ENCODE measurements at places on chromosomes 2 and 18. TPM values are rescaled to one million over a fixed set of nuclear protein-coding genes. Genes with fewer than 3 reads are reported as not detected.

YWHAQ gene
- total RNA-seq, result 130 TPM

GYPC gene
- total RNA-seq, result 559 TPM

WDCP gene
- 6.3 TPM for total RNA-seq

CD302 gene
- total RNA-seq, result 13.1 TPM

MRO gene
- total RNA-seq, result not detected

CDH20 gene
- total RNA-seq, result 0.11 TPM

MC5R gene
- total RNA-seq, result not detected

GPATCH11 gene
- 5.1 TPM for total RNA-seq

STON1 gene
- 2.3 TPM for total RNA-seq

LAMA1 gene
- total RNA-seq, result 0.22 TPM

TEX44 gene
- total RNA-seq, result not detected

ANAPC1 gene
- 66.6 TPM for total RNA-seq

PRKCE gene
- total RNA-seq, result 18.0 TPM

APCDD1 gene
- total RNA-seq, result not detected

MC4R gene
- total RNA-seq, result not detected

LNPK gene
- 5.8 TPM for total RNA-seq

MPP4 gene
- 0.22 TPM for total RNA-seq

AFF3 gene
- total RNA-seq, result not detected

DUSP2 gene
- total RNA-seq, result 1.2 TPM

UGT1A10 gene
- not detected for total RNA-seq

DSG3 gene
- not detected for total RNA-seq

RRM2 gene
- total RNA-seq, result 6.4 TPM

KYNU gene
- not detected for total RNA-seq

RAMP1 gene
- total RNA-seq, result not detected

CD207 gene
- total RNA-seq, result 0.11 TPM

PROKR1 gene
- not detected for total RNA-seq

PPP1R7 gene
- 73.9 TPM for total RNA-seq

RUFY4 gene
- total RNA-seq, result not detected

OXER1 gene
- total RNA-seq, result not detected

NETO1 gene
- not detected for total RNA-seq

GALNT13 gene
- under 0.01 TPM for total RNA-seq

IL1RN gene
- not detected for total RNA-seq

NPC1 gene
- total RNA-seq, result 19.2 TPM

SPTBN1 gene
- 889 TPM for total RNA-seq

LYG1 gene
- 0.34 TPM for total RNA-seq

GREB1 gene
- 0.26 TPM for total RNA-seq

CCDC74B gene
- 5.0 TPM for total RNA-seq

UGT1A4 gene
- total RNA-seq, result not detected

LRP1B gene
- under 0.01 TPM for total RNA-seq

SPP2 gene
- not detected for total RNA-seq

NRP2 gene
- total RNA-seq, result 309 TPM

RNF125 gene
- total RNA-seq, result 3.9 TPM

FSHR gene
- not detected for total RNA-seq

EVX2 gene
- not detected for total RNA-seq

CNDP1 gene
- total RNA-seq, result not detected

PLGLB2 gene
- total RNA-seq, result 1.8 TPM

MOCOS gene
- 0.54 TPM for total RNA-seq

CFAP53 gene
- total RNA-seq, result under 0.01 TPM

HNRNPLL gene
- total RNA-seq, result 46.1 TPM

RESP18 gene
- not detected for total RNA-seq

Measured in dermis lymphatic vessel endothelial cell (primary cell).